ENCODE measurements at places on chromosomes 2 and 18.

DNA sequence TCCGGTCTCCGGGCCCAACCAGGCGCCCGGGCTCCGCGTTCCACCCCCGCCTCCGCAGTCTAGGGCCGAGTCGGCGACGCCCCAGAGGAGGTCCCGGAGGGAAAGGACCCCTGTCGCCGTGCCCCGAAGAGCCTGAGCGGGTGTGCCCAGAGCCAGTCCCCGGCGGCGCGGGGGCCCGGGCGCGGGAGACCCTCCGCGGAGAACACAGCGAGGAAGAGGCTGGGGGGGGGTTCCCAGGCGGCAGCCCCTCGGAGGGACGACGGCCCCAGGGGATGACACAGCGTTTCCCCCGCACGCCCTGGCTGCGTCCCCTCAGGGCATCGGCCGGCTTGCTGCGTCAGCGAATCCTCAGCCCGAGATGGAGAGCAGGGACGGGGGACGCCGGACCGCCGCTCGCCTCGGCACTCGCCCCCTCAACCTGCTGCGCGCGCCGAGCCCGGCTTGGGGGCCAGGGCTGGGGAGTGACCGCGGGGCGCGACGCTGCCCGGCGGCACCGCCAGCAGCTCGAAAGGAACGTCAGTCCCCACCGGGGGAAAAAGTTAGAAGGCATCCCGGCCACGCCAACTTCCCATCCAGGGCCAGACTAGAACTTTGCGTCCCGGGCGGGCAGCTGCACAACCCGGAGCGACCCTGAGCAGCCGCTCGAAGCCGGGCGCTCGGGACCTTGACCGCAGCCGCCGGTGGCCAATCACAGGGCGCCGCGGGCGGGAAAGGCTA lies 711 bp downstream of the SFXN5 start:
- peak; percentile 42 for DNase-seq

GRCh38 chr2:172039011-172039704 lies 39.4 kb downstream of the METAP1D start:
- DNase-seq: no peak

- DNase-seq: no peak
Measured at GRCh38 chr2:229416116-229416694, 145.1 kb upstream of the PID1 start.

DNA sequence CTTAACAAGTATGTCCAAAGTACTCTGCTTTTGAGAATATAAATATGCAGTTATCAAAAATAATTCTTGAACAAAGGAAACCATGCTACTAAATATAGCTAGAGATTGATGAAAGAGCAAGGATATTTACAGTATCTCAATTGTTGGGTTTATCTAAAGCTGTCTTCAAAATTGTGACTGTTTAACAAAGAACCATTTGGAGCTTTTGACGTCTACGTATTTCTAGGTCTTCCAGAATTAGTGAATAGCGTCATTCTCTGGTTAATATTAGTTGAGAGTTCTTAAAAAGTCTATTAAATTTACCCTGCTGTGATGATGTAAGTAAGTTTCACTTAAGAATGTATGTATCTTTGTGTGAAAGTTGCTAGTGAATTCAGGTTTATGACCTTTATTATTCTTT lies 223.1 kb upstream of the SIX3 start:
- no peak for DNase-seq

DNA sequence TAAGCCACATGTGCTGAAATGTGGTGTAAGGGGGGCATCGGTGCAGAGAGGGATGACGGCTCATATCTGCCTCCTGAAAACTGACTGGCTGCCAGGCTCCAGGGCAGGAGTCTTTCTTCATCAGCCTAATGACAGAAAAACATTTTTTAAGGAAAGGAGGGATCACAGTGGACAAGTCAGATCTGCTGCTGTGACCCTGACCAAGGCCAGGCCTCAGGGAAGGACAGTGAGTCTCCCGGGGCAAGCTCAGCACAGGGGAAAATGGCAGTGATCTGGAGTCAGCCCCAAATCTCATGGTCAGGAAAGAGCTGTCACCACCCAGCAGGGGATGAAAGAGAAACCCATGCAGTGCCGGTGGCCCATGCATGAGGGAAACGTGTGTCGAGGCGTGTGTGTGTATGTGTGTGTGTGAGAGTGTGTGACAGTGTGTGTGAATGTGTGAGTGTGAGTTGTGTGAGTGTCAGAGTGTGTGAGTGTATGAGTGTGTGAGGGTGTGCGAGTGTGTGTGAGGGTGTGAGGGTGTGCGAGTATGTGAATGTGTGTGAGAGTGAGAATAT lies 134.5 kb downstream of the INHBB start:
- DNase-seq: no peak

GRCh38 chr2:231246171-231246842 lies 47.9 kb downstream of the ARMC9 start:
- no peak for DNase-seq

GRCh38 chr2:74458938-74459363 lies 713 bp downstream of the WBP1 start:
- DNase-seq: no peak

DNA sequence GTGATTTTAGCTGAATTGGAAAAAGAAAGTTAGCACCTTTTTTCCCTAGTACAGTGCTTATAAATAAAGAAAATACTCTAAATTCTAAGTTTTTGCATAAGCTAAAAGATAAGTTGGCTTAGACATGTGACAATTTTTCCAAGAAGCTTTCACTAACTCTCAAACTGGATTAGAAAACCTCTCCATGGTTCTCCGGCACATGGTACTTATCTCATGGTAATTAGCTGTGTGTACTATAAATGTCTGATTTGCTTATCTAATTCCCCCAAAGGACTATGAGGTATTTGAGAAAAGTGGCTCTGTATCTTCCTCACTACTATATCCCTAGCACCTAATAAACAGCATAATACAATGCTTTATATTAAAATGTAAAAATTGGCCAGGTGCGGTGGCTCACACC lies 71.1 kb downstream of the ROCK1 start:
- DNase-seq: no peak

Measured in neuronal stem cell (in vitro differentiated cells).